ENCODE measurements at places on chromosomes 11 and 22. TPM values are rescaled to one million over a fixed set of nuclear protein-coding genes. Genes with fewer than 3 reads are reported as not detected.
A peak's percentile ranks its signal among the peaks of the same experiment; 100 is the strongest.

APOBEC3F gene
- polyA plus RNA-seq = 11.4 TPM

OR10D3 gene
- not detected for polyA plus RNA-seq

- DNase-seq = no peak
Measured at GRCh38 chr11:22449441-22449840, 111.3 kb downstream of the SLC17A6 start.

GRCh38 chr22:44884968-44885805 is 124.6 kb downstream of the PHF21B start:
- DNase-seq = no peak

OR1S2 gene
- polyA plus RNA-seq = not detected

DNA sequence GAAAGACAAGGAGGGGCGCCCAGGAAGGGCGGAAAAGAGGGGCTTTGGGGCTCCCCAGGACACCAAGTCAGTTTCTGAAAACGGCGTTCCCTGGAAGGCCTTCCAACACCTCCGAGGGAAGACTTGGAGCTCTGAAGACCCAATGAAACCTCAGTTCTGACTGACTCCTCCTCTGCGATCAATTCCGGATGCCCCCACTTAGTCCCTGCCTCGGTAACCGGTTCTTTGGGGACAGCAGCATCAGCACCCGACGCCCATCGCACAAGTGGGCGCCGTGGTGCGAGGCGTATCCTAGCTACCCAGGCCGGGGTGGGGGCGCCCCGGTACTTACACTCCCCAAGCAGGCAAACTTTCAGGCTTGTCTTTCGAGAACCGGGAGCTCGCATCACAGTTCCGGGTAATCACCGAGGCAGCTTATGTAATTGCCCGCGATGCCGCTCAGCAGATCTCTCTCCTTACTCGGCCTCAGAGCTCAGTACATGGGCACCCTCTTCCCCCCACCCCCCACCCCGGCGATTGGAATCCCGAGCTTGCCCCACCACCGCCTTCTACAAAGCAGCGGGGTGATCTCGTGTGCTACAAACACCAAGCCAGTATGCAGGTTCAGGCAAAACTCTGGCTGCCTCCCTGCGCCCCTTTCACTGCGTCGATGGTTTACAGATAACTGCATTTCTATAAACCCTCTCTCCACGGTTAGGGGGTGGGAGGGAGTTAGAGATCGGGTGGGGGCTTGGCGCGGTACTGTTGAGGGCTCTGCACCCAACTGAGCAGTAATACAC is 2.0 kb downstream of the TENM4 start:
- DNase-seq = peak; percentile 20

DNA sequence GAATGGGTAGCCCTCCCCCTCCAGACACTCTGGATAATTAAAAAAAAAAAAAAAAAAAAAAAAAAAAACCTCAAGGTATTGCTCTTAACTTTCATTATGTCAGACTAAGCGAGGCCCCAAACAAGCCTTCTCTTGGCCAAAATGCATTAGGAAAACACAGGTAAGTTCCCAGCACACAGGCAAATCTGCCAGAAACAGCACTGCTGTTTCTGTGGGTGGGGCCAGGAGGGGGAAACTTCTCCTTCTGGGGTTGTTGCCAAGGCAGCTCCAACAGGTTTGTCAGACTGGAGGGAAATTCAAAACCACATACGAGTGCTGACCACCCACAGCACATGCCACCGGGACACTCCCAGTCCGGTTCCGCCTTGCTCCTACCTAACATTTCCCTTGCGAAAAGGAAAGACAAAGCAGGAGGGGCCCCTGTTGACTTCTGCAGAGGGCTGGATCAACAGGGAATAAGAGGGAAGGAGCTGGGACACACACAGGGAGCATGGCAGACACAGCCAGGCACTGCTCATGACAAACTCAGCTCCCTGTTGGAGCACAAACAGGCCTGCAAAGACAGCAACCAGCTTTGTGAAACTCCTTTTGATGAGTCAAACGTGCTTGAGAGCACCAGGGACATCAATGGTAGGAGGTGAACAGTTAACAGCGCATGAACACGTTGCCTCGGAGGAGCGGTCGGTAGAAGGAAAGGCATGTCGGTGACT is 55.0 kb downstream of the MYH9 start:
- DNase-seq = no peak

DNA sequence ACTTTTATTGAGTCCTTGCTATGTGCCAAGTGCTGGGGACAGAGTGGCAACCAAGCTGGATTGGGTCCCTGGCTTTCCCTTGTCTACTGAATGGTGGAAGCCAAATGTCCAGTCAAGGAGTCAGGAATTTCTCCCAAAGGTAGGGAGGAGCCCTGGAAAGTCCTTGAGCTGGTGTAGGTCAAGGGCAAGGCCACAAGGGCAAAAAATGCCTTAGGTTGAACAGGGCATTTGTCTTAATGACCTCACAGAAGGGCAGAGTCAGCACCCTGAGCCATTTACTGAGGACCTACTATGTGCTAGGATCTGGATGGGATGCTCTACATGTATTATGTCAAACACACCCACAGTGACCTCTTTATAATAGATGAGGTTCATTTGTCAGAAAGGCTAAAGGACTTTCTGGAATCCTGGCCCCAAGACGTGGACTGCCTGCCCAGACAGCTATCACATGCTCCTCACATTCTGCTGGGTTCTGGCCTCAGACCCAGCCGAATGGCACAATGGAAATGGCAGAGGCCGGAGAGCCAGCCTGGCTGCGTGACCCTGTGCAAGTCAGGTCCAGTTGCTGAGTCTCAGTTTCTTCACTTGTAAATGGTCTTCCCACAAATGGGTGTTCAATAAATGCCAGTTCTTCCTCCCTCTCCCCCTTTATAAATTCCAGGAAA is 17.7 kb downstream of the MOGAT2 start:
- DNase-seq = no peak

CHCHD10 gene
- 20.8 TPM for polyA plus RNA-seq

- DNase-seq = no peak
Measured at GRCh38 chr11:46049325-46049897, 71.8 kb downstream of the PHF21A start.

DNA sequence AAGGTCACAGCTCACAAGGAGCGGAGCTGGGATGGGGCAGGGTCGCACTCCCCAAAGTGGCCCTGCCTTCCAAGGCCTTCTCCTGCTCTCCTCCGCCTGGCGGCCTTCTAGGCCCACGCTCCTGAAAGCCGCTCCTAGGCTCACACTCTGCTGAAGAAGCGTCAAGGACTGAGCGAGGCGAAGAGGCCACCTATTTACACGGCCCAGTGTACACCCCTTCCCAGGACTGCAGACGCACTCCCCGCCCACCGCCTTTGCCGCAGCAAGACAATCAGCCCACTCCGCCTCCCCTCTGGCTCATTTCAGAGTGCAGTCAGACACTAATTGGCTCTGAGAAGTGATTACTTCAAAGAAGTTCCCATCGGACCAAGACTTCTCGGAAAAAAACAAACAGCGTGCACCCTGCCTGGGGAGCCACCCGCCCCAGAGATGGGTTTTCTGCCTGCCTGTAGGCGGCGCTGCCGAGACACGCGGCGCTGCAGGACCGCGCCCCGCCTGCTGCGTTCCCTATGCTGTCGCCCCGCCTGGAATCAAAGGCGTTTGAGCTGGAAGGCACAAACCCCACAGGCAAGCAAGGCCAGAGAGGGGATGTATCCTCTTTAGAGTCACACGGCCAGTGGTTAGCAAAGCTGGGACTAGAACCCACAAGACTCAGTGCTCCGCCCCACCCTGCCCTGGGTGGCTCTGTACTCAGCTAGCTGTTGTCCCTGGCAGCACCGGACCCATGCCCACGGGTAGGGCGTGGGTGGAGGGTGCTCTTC is 414.8 kb downstream of the BUD13 start:
- no peak for DNase-seq

DNA sequence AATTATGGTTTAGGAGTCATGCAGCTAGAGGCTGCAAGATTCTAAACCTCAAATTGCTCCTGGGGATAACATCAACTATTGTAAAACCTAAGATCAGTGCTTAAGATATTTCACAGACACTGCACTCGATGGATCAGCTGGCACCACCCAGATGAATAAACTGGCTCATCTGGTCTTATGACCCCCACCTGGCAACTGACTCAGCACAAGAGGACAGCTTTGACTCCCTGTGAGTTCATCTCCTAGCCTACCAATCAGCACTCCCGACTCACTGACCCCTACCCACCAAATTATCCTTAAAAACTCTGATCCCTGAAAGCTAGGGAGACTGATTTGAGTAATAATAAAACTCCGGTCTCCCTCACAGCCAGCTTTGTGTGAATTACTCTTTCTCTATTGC is 782 bp upstream of the TTC12 start:
- DNase-seq = no peak

GRCh38 chr11:111522426-111522825 is 7.8 kb downstream of the HOATZ start:
- no peak for DNase-seq

PHLDA2 gene
- polyA plus RNA-seq = 0.96 TPM

DNA sequence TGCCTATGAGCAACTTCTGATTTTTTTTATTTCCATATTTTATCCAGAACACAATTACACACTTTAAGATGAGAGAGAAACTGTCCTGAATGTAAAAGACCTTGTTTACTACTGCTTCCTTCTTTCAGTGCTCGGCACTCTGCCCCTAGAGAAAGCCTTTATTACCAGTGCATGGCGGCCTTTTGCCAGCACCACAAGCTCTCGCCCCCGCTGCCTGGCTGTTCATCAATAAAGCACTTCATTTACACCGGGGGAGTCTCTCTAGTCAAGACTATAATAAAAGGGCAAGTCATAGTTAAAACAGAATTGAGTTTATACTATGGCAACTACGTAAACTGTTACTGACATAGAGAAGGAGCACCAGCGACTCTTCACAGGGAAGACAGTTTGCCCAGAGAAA is 259.5 kb downstream of the CADM1 start:
- DNase-seq = peak; percentile 36

TRIM29 gene
- polyA plus RNA-seq = 0.33 TPM

DNA sequence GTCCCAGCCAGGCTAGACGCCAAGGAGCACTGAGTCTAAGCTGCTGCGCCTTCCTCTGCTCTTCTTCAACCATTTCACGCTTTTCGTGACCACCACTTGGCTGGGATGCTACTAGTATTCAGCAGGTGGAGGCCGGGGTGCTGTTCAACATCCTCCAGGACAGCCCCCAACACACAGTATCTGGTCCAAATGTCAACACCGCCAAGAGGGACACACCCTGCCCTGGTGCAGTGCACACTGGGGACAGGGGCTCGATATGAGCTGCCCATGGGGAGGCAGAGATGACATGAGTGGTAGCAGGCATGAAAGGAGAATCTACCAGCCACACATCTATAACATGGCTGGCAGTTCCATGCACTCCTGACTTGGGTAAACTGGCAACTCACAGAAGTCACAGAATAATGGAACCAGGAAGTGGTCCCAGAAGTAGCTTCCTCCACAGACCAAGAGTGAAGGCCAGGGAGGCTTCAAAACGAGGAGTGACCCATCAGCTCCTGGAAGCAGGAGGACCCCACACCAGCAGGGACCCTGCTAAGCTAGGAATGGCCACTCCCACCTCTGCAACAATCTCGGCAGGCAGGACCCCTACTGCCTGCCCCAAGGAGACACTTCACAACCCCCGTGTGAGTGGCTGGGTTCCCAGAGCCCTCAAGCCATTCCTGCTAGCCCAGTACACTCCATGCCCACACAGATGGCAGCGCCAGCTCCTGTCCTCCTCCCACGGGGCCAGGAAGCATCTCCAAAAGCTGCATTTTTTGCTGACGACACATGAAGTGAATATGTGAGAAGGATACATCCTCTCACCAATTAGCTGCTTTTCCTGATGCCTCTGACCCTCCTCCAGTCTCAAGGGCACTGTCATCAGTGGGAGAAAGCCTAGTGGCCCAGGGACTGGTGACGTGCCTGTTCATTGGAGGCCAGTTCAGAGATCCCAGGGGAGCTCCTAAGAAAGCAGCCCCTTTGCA is 78.8 kb downstream of the DGCR2 start:
- no peak for DNase-seq

CAVIN3 gene
- 16.1 TPM for polyA plus RNA-seq

GRCh38 chr11:94002226-94002625 is 18.9 kb upstream of the HEPHL1 start:
- no peak for DNase-seq

GRCh38 chr22:30357236-30357570 is 396 bp downstream of the CCDC157 start:
- no peak for DNase-seq

DNA sequence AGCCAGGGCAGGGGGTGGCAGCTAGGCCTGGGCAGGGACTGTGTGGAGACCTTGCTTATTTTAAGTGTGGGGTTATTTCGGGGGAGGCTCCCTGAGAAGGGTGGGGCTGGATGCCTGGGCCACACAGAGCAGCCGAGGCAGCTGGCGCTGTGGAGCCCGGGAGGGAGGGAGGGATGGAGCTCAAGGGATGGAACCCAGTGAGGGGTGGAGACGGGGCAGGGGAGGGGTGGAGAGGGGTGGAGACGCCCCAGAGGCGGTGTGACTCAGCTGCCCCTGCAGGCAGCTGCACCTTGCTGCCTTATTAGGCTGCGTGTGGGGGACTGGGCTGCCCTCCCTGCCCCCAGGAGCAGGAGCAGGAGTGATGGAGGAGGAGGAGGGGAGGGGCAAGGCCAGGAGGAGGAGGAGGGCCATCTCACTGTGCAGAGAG is 9.8 kb upstream of the TSSC4 start:
- DNase-seq = no peak

DNA sequence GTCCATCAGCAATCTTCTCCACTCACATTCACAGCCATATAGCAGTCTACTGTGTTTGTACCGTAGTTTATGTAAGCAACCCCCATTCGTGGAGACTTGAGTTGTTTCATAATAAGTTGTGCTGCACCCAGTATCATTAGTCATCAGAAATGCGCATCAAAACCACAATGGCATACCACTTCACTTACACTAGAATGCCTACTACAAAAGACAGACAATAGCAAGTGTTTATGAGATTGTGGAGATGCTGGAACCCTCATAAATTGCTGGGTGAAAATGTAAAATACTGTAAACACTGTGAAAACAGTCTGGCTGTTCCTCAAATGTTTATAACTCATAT is 133.3 kb downstream of the ATXN10 start:
- DNase-seq = no peak

DNA sequence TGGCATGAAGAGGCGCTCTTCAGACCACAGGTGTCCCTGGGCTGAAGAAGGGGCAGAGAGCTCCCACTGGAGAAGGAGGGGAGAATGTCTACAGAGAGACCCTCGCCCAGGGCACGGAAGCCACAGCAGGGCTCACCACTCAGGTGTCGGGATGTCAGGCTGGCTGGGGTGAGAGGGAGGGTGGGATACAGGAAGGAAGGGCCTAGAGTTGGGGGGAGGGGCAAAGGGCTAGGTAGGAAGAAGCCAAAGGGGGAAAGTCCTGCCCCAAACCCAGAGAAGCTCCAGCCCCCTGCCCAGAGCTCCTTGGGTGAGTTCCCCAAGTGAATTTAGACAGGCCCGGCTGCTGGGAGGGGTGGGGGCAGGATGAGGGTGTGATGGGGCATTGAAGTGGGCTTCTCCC is 232.0 kb downstream of the CEP164 start:
- DNase-seq = no peak

MS4A2 gene
- polyA plus RNA-seq = 0.07 TPM

- DNase-seq = no peak
Measured at GRCh38 chr11:78432956-78433355, 15.3 kb upstream of the GAB2 start.

XKR3 gene
- not detected for polyA plus RNA-seq

DNA sequence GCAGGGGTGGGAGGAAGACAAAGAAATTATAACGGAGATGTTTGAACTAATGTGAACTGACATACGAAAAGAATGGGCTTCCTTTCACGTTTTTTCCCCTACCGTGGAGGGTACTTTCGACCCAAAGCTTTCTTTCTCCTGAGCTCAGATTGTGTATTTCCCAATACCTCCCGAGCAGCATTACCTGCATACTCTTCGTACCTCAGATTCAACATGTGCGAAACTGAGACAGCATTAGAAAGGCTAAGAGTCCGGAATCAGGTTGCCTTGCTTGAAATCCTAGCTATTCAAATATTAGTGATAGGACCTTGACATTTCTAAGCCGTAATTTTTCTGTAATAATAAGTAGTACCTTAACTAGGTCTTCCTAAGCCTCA is 778 bp upstream of the PAK1 start:
- no peak for DNase-seq
